Spinal cord (tissue), 10 donors: ENCODE measurements at places on chromosomes 2 and 18. TPM values are rescaled to one million over a fixed set of nuclear protein-coding genes. Genes with fewer than 3 reads are reported as not detected.

Gene ATOH8
- total RNA-seq = 25.8 TPM

Gene CFAP210
- 3.0 TPM for total RNA-seq

Gene LPIN1
- total RNA-seq = 33.4 TPM

Gene SPDYA
- 2.3 TPM for total RNA-seq

Gene AGXT
- not detected for total RNA-seq

Gene TMEM163
- 35.7 TPM for total RNA-seq

Gene RGPD4
- total RNA-seq = not detected

Gene CFC1
- 3.3 TPM for total RNA-seq

Gene CRYGC
- total RNA-seq = not detected

Gene MAP2
- 541 TPM for total RNA-seq

Gene CIDEA
- total RNA-seq = 0.44 TPM

Gene SATB2
- total RNA-seq = 8.2 TPM

Gene WDPCP
- 18.2 TPM for total RNA-seq

Gene SLC16A14
- total RNA-seq = 45.9 TPM

DNA sequence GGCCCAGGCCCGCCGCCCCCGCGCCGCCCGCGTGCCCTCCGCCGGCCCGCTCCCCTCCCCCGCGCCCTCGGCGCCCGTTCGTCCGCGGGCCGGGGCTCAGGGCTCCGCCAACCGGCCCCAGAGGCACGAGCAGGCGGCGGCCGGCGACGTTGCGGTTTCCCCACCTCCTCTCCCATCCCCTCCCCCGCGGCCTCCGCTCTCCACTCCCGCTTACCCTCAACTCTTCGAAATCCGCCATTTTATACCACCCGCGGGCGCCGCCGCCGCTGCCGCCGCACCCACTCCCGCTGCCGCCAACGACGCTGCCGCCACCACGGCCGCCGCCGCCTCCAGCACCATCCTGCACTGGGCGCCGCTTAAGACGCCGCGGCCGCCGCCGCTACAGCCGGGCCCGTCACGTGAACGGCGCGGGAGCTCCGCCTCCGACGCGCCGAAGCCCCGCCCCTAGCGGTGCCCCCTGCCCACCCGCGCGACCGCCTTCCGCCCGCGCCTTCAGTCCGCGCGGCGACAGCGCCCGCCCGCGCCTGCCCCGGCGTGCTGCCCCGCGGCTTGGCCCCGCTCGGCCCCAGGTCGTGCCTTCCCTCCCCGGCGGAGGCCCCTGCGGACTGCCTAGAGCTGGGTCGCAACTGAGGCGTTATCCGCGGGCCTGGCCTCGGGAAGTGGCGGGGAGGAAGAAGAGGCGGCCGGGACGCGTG, at the start of the genes KATNAL2 and PIAS2:
Gene KATNAL2 (plus strand): TSS at position 495 of the 695 bp plus-strand sequence. CDS start 29,271 bp downstream, outside the sequence.
Gene PIAS2 (minus strand): TSS at position 400 of the 695 bp plus-strand sequence. CDS start 162 bp downstream, at position 238.
- H3K4me1 ChIP-seq = peaks cover 6% of the 10 kb centered on the region
- H3K4me3 ChIP-seq = peak within 1 kb of the TSS; percentile 79
- no peaks in the 10 kb centered on the region for H3K27me3 ChIP-seq
- no peaks in the 10 kb centered on the region for H3K36me3 ChIP-seq

- H3K27me3 ChIP-seq = no peaks in the 10 kb centered on the region
- no peak for DNase-seq
- no peak overlapping the region for H3K27ac ChIP-seq
- H3K4me1 ChIP-seq = peaks cover 7% of the 10 kb centered on the region
These were observed 16.0 kb upstream of the ACTR3 start for GRCh38 chr2:113873867-113874266.

DNA sequence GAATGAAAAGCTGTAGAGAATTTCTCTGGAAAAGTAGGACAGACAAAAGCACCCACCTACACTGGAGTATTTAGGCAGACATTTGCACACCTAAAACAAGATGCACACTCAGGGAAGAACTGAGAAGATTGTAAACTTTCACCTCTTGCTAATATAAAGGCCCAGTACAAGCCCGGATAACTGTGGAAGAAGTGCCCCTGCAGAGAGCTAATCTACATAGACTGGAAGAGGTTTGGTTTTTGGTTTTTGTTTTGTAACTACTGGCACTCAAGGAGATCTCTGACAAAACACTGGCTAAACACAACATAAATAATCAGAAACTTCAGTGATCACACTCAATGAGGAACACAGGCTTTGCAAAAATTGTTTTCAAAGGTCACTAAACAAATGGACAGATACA, 782.2 kb upstream of the SLC8A1 start:
- no peaks in the 10 kb centered on the region for H3K36me3 ChIP-seq
- H3K27me3 ChIP-seq = no peaks in the 10 kb centered on the region
- no peaks in the 10 kb centered on the region for H3K4me1 ChIP-seq
- H3K4me3 ChIP-seq = no peak overlapping the region
- H3K27ac ChIP-seq = no peak overlapping the region

- H3K27ac ChIP-seq = no peak overlapping the region
- H3K4me1 ChIP-seq = no peaks in the 10 kb centered on the region
- H3K27me3 ChIP-seq = no peaks in the 10 kb centered on the region
- H3K36me3 ChIP-seq = peaks cover 41% of the 10 kb centered on the region
- no peak overlapping the region for H3K4me3 ChIP-seq
- no peak for DNase-seq
These were observed 22.0 kb upstream of the RPL31 start for GRCh38 chr2:100980046-100980445.

GRCh38 chr2:86673011-86673410, 47.1 kb upstream of the RMND5A start:
- DNase-seq = no peak
- no peaks in the 10 kb centered on the region for H3K4me1 ChIP-seq
- H3K36me3 ChIP-seq = no peaks in the 10 kb centered on the region

- no peak overlapping the region for H3K27ac ChIP-seq
- peaks cover 3% of the 10 kb centered on the region for H3K36me3 ChIP-seq
- no peaks in the 10 kb centered on the region for H3K27me3 ChIP-seq
- no peak overlapping the region for H3K4me3 ChIP-seq
- DNase-seq = no peak
These were observed 62.3 kb downstream of the ITGA6 start for GRCh38 chr2:172489681-172490080.

GRCh38 chr2:238285653-238286082, 2.7 kb downstream of the PER2 start:
- H3K27ac ChIP-seq = peak overlapping the region; percentile 84
- H3K36me3 ChIP-seq = peaks cover 15% of the 10 kb centered on the region
- H3K4me1 ChIP-seq = peaks cover 78% of the 10 kb centered on the region
- no peak overlapping the region for H3K4me3 ChIP-seq

DNA sequence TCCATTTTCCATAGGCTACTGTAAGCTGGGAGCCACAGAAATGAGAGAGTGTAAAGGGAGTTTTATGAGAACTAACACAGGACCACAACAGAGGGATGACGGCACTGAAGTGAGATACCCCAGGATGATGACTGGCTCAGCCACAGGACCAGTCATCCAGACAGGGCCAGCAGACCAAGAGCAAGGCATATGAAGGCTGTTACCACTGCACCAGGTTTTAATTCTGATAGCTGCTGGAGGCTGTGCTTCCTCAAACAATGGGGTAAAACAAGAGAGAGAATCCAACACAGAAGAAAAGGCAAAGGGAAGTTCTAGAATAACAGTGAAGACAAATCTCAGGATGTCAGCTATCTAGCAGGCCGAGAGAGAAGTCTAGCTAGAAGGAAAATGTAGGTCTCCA, 94.9 kb downstream of the BCL2 start:
- H3K27me3 ChIP-seq = no peaks in the 10 kb centered on the region
- no peak for DNase-seq
- no peak overlapping the region for H3K4me3 ChIP-seq
- H3K36me3 ChIP-seq = peaks cover 5% of the 10 kb centered on the region
- H3K4me1 ChIP-seq = no peaks in the 10 kb centered on the region

DNA sequence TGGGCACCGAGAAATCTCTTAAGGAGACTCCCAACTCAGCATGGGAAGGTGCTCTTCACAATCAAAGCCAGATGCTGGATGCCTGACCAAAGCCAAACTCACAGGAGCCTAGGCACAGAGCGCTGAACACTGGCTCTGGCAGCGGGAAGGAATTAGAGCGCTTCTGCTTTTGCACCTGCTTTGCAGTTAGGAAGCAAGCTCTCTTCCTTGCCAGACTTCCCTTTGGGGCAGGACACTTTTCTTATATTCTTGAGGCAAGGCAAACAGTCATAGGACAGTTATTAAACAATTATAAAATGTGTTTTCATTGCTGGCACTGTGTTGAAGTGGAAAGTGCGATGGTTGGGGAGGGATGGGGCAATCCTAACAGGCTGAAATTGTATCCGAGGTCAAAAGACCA, 79.6 kb upstream of the DNMT3A start:
- no peak overlapping the region for H3K27ac ChIP-seq

DNA sequence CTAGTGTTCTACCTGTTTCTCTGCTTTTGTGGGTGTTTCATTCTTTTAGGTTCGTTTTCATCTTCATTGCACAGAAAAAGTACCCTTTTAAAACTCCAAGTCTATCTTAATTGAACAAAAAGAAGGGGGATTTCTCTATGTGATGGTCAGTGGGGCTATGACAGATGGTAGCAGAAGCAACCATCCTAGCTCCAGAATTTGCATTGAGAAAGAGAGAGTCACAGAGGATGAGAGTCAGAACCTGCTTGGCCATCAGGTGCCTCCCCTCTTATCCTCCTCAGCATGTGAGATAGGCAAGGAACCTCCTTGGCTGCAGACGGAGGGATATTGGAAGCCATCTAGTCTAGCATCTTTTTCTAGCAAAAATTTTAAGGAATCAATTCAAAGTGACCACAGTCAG, 398.0 kb upstream of the DCC start:
- no peaks in the 10 kb centered on the region for H3K27me3 ChIP-seq
- no peak overlapping the region for H3K4me3 ChIP-seq
- H3K4me1 ChIP-seq = no peaks in the 10 kb centered on the region
- DNase-seq = no peak
- no peak overlapping the region for H3K27ac ChIP-seq

DNA sequence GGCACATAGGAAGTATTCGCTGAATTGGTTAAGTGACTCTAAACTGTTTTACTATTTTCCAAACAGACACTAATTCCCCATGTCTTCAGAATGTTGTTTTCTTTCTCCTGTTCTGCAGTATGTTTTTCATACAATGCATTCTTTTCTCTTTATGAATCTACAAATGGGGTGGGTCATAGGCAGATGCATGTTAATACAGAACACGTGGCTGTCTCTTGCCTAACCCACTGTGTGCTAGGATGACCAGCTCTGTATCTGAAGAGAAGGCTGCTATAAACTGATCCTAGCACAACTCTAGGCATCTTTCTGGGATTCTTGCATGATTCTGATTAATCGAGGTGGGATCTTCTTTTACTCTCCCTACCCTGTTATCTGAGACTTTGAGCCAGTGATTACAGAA, 826.0 kb downstream of the PLCL1 start:
- no peak overlapping the region for H3K27ac ChIP-seq
- no peaks in the 10 kb centered on the region for H3K27me3 ChIP-seq
- no peaks in the 10 kb centered on the region for H3K36me3 ChIP-seq
- H3K4me1 ChIP-seq = peaks cover 6% of the 10 kb centered on the region

- DNase-seq = peak; percentile 77
- H3K4me1 ChIP-seq = peaks cover 39% of the 10 kb centered on the region
- H3K4me3 ChIP-seq = peak overlapping the region; percentile 14
- H3K27me3 ChIP-seq = no peaks in the 10 kb centered on the region
These were observed 58.3 kb upstream of the MAPRE3 start for GRCh38 chr2:26911911-26912861.

DNA sequence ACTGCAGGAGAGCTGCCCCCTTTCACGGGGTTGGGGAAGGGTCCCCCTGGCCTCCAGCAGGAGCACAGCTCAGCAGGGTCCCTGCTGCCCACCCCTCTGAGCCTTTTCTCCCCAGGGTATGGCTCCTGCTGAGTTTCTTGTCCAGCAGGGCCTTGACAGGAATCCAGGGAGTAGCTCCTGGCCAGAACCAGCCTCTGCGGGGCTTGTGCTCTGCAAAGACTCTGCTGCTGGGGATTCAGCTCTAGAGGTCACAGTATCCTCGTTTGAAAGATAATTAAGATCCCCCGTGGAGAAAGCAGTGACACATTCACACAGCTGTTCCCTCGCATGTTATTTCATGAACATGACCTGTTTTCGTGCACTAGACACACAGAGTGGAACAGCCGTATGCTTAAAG, 21.2 kb downstream of the FOSL2 start:
- H3K27ac ChIP-seq = no peak overlapping the region
- peaks cover 10% of the 10 kb centered on the region for H3K4me1 ChIP-seq
- no peak overlapping the region for H3K4me3 ChIP-seq
- DNase-seq = no peak
- no peaks in the 10 kb centered on the region for H3K27me3 ChIP-seq

DNA sequence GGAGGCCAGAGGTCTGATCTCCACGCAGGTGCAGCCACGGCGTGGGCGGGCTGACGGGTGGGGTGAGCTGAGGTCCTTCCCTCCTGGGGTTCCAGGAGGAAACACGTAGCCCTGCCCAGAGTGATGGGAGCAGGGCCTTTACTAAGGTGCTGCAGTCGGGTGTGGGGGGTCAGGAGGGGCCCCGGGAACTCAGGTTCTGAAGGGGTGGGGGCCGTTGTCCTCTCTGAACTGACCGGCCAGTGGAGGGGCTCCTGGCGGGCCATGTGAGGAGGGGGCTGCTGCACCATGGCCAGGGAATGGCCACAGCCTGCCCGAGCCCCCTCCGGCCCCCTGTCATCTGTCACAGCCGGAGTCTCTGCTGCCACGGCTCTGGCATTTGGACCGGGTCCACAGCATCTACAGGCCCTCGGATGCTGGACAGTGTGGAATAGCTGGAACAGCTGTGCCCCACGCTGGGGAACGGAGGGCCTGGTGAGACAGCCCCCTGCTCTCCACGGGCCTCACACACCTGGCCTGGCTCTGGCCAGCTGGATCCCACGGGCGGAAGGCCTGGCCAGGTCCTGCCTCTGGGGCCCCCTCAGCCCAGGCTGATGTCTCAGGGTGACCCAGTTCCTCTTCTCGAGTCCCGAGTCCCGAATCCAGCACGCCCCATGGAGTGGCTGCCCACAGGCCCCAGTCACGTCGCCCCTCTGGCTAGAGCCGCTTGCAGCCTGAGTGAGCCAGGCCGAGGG, 145.6 kb upstream of the GPC1 start:
- no peak overlapping the region for H3K4me3 ChIP-seq
- no peak for DNase-seq
- no peaks in the 10 kb centered on the region for H3K27me3 ChIP-seq
- no peak overlapping the region for H3K27ac ChIP-seq
- peaks cover 52% of the 10 kb centered on the region for H3K4me1 ChIP-seq

- no peak overlapping the region for H3K4me3 ChIP-seq
- peak; percentile 52 for DNase-seq
- H3K27ac ChIP-seq = no peak overlapping the region
- H3K36me3 ChIP-seq = no peaks in the 10 kb centered on the region
- peaks cover 6% of the 10 kb centered on the region for H3K4me1 ChIP-seq
These were observed 26.4 kb downstream of the ASXL2 start for GRCh38 chr2:25851740-25852503.

DNA sequence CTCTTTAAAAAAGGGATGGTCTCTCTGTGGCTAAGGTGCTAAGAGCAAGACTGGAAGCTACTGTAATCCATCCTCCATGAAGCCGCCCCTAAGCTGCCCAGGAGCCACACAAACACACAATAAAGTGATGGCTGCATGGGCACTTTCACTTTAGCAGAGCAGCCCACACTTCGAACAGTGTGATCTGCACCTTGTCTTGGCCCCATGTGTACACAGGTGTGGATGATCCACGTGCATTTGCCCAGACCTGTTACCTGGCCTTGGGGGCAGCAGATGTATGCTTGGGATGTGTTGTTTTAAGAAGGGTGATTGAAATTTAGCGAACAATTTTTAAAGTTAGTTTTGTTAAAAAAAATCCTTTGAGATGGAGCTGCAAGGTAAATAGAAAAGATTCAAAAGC, 39.9 kb downstream of the TMEM178A start:
- H3K27ac ChIP-seq = no peak overlapping the region
- peaks cover 3% of the 10 kb centered on the region for H3K36me3 ChIP-seq
- H3K4me1 ChIP-seq = no peaks in the 10 kb centered on the region

GRCh38 chr2:64862623-64863022, 126.6 kb upstream of the SLC1A4 start:
- peaks cover 47% of the 10 kb centered on the region for H3K4me1 ChIP-seq
- H3K27me3 ChIP-seq = peaks cover 7% of the 10 kb centered on the region
- H3K27ac ChIP-seq = no peak overlapping the region
- H3K36me3 ChIP-seq = no peaks in the 10 kb centered on the region
- no peak overlapping the region for H3K4me3 ChIP-seq
